GM19239 (cell line): ENCODE measurements at places on chromosomes 1 and 21.

DNA sequence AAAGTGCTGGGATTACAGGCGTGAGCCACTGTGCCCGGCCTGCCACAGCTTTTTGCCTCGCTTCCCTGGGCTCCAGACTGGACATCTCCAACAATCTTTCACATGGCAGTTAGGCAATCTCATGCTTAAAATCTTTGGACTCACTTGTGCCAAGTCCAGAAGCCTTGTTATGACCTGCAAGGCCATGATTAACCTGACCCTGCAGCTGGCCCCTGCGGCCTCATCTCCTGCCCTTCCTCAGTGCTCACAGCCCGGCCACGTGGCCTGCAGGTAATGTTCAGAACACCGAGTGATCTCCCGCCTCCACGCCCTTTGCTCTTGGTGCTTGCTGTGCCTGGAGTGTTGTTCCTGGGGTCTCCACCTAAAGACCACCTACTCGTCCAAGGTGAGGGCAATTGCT lies 24.9 kb downstream of the FAAH start:
- no peak for DNase-seq

DNA sequence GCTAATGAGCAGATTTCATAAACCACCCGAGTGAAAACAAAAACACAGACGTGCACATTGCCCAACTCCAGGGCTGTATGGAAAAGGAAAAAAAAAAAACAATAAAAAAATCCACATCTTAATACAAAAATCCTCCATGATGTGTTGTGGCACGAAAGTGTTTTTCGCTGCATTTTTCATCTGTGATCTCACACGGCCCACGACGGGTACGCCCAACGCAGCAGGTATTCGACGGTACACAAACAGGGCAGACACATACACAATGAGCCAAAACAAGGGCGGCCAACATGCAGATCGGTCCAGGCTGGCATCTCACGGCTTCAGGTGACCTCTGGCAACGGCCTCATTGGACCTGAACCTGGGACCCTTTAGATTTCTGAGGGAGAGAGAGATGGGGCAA lies 31.1 kb downstream of the CASZ1 start:
- DNase-seq = no peak

GRCh38 chr1:206738370-206739366 lies 31.9 kb upstream of the IL19 start:
- no peak for DNase-seq

DNA sequence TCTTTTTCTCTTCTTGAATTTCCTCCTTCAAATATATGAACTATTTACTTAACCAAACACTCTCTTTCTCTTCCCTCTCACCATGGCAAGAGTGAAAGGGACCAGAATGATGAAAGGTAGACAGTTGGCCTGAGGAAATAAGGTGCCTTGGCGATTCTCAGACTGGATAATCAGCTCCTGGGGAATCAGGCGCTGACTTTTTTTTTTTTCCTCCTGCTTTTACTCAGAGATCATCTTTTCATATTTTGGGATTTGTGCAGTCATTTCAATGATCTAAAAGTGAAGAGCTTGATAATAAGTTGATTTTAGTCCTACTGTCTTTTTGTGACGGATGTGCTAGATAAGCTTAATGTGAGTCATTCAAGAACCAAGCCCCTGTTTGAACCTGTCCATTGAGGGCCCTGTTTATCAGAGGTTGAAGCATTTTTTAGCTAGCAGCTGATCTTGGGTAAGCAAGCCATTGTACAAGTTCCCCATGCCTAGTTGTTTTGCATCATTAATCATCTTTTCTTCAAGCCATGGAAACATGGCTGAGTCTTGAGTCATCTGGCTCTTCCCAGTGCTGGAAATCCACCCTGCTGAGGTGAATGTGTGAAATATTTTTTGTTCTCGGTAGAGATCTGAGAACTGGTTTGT lies 40.8 kb downstream of the ITSN1 start:
- no peak for DNase-seq

DNA sequence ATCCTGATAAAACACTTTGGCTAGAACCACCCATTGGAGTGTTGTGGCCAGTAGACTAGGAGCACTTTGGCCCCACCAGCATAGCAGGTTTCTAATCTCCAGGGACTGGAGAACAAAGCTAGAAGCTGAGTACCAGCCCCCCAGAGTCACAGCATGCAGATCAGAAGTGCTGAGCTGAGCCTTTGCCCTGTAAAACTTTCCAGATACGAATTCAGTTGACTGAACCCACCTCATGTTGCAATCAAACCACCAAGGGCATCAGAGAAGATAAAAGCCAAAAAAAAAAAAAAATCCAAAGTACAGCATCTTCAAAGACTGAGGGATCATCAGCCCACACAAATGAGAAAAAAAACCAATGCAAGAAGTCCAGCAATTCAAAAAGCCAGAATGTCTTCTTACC lies 8.7 kb upstream of the CD53 start:
- no peak for DNase-seq

DNA sequence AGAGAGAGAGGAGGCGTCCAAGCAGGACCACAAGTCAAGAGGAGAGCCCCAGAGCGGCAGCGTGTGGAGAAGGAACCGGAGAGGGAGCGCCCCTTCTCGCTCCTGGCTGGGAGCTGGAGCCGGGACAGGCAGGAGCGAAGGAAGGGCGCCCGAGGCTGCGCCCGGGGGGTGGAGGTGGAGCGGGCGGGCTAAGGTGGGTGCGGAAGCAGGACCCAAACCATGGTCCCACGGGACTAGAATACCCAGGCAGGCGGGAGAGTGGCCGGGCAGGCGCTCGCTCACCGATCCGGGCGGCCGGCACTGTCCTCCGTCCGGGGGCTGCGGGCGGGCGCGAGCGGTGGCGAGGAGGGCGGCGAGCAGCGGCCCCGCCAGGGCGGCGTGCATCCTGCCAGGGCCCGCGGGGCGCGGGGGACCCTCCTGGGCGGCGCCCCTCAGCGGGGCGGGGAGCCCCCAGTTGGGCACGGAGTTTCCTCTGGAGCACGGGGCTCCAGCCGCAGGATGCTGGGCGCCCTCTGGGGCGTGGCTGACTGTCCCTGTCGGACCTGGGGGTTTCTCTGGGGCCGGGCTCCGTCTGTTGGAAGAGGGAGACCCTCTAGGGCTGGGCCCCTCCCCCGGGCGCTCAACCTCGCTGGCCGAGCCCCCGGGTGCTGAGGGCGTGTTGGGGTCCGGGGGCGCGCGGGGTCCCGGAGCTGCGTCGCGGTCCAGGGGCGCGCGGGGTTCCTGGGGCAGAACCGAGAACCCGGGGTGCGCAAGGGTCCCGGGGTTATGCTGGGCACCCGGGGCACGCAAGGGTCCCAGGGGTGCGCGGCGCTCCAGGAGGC lies 569 bp downstream of the TRABD2B start:
- DNase-seq = no peak

GRCh38 chr1:67376381-67376780 lies 53.8 kb downstream of the SERBP1 start:
- DNase-seq = no peak

DNA sequence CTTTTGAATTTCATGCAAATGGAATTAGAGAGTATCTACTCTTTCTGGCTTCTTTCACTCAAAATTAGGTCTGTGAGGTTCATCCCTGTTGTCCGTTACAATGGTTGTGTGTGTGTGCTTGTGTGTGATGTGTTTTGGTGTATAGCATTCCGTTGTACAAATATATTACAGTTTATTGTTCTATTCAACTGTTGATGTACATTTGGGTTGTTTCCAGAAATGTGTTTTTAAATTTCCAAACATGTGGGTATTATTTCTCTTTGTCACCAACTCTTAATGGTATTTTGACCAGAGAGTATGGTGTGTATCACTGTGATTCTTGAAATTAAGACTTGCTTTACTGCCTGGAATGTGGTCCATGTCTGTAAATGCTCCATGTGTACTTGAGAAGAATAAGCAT lies 16.8 kb upstream of the HCRTR1 start:
- no peak for DNase-seq

GRCh38 chr1:34324879-34325440 lies 148.3 kb downstream of the C1orf94 start:
- DNase-seq = no peak

GRCh38 chr1:30444850-30445249 lies 278.5 kb downstream of the MATN1 start:
- no peak for DNase-seq

GRCh38 chr1:167761400-167761799 lies 39.6 kb downstream of the MPZL1 start:
- DNase-seq = no peak

DNA sequence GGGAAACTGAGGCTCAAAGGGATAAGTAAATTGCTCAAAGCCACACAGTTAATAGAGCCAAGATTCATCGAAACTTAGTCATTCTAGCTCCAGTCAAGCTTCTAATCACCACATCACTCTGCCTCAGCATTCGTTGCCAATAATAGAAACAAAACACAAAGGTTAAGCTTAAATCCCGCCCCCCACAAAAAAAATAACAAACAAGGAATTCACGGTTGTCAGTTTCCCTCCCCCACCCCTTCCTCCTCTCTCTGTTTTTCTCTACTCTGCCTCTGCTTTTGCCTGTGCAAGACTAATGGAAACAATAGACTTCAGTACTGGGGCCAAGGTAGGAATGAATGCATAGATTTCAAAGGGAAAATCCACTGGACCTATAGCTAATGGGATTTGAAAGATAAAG lies 70.7 kb upstream of the ZNF644 start:
- DNase-seq = no peak

DNA sequence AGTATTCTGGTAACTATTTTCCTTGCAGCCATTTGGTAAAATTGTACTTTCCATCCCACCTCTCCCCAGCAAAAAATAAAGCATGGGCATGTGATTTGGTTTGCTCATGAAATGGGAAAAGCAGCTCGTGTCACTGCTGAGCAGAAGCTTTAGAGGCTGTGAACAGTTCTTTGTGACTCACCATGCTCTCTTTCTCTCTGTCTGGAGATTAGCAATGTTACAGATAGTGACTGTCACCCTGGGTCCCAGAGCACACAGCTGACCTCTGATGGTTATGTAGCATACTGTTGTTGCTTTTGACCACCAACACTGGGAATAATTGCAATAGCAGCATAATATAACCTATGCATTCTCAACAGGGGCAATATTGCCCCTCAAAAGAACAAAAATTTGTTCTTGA lies 70.6 kb downstream of the RGS2 start:
- DNase-seq = no peak

DNA sequence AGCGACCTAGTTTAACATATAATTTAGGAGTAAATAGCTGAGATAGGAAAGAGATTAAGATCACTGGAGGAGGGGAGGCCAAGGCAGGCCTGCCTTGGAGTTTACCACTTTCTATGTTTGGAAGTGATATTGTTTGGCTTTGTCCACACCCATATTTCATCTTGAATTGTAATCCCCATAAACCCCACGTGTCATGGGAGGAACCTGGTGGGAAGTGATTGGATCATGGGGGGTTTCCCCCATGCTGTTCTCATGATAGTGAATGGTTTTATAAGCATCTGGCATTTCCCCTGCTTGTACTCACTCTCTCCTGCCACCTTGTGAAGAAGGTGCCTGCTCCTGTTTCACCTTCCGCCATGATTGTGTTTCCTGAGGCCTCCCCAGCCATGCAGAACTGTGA lies 58.3 kb upstream of the ARTN start:
- DNase-seq = no peak

- no peak for DNase-seq
These were observed 18.9 kb upstream of the SLC26A9 start for GRCh38 chr1:205961991-205962820.

- DNase-seq = no peak
These were observed 71.7 kb downstream of the NRIP1 start for GRCh38 chr21:14993115-14993514.

GRCh38 chr1:7943251-7943650 lies 2.6 kb upstream of the TNFRSF9 start:
- DNase-seq = no peak

- DNase-seq = no peak
These were observed 202.0 kb downstream of the FMN2 start for GRCh38 chr1:240293706-240294105.

GRCh38 chr1:157831968-157832626 lies 9.5 kb downstream of the CD5L start:
- DNase-seq = no peak

GRCh38 chr1:193558491-193559028 lies 372.1 kb upstream of the B3GALT2 start:
- DNase-seq = no peak

GRCh38 chr1:44114098-44114497 lies 4.5 kb upstream of the KLF17 start:
- DNase-seq = no peak

- no peak for DNase-seq
These were observed 67.8 kb downstream of the ACTL8 start for GRCh38 chr1:17822741-17823426.

- no peak for DNase-seq
These were observed 33.5 kb downstream of the RHBG start for GRCh38 chr1:156402331-156403020.

DNA sequence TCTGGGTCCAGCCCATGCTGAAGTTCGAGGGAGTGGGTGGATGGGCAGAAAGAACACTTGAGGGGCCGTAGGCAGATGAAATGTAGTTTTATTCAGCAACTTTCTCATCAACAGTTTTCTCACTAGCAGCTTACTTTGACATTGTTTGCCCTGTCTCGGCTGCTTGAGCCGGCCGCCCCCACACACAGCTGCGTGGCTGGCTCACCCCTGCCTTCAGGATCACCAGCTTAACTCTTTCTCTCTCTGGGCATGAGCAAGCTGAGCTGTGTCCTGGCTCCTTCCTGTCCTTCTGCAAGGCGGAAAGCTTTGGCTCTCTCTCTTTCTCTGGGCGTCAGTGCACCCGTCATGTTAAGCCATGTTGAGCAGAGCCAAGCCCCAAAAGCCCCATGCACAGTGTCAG lies 104.4 kb upstream of the GNG12 start:
- DNase-seq = no peak

GRCh38 chr1:30081379-30082102 lies 641.8 kb downstream of the MATN1 start:
- no peak for DNase-seq

DNA sequence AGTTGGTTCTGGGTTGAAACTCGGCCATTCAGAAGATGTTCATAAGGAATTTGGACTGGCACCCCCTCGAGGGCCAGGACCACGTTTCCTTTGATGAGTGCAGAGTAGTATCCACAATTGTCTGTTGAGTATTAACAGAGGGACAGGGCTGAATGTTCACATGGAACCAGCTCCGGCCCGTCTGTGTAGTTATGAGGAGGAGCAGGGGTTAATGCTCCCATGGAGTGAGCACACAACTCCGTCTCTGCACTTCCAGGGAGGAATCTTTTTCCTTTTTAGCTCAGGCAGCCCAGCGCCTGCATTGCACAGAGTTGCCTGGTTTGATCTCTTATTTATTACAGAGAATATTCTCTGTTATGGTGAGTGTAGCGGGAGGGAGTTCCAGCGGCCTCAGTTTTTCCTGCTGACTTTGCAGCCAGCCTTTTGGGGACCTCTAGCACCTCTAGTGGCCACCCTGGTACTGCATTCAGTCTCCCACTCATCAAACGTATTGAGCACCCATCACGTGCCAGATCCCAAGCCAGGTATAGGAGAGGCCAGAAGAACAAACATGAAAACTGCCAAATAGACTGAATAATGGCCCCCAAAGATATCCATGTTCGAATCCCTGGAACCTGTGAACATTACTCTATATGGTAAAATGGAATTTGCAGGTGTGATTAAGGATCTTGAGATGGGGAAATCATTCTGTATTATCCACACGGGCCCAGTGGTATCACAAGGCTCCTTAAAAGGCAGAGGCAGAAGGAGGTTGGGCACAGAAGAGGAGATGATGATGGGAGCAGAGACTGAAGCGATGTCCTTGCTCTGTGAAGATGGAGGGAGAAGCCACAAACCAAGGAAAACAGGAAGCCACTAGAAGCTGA lies 167.7 kb upstream of the CSF3R start:
- peak; percentile 50 for DNase-seq
